Activated CD4-positive, alpha-beta T cell treated with anti-CD3 and anti-CD28 coated beads, Interleukin-2, amount 10 ng/mL, durations not matched to agents 7 days and 5 days (primary cell): ENCODE measurements at places on chromosomes 3 and 15.

GRCh38 chr15:62454567-62455172 is 289.6 kb upstream of the C2CD4B start:
- DNase-seq: no peak

GRCh38 chr3:171939578-171939977 is 96.4 kb downstream of the TMEM212 start:
- DNase-seq: no peak

GRCh38 chr3:50660386-50660785 is 14.3 kb upstream of the DOCK3 start:
- no peak for DNase-seq

DNA sequence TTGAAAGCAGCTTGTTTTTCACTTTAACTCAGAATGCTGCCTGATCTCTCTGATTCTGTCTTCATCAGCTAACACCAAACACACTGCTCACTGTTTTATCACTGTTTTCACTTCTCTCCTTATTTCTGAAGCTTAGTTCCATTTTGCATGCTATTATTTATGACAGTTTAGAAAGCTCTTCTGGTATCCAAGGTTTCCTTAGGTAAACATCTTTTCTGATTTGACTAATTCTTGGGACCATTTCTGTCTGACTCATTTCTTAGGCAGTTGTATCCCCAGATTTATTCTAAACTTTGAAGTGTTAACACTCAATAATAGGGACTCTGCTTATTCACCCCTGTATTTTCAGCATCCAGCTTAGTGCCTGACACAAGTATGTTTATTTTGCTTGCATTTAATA is 167.7 kb downstream of the BCHE start:
- no peak for DNase-seq

DNA sequence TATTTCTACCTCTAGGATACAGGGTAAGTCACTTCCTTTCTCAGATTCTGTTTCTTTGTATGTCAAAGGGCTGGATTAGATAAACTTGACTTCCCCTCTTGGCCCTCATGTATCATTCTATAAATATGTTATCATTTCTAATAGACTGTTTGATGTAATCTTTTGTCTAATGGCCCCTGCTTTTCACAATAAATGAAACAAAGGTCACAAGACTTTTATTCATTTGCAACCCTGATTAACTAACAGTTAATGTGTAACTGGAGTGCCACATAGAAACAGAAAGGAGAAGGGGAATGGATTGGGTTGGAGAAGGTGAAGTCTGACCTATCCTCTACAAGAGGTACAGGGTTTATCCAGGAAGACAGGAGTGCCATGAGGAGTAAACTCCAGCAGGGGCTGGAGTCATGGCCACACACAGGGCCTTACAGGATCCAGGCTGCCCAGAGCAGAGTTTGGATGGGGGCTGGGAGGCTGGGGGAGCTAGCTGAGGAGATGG is 8.0 kb upstream of the B3GNT5 start:
- DNase-seq: no peak

GRCh38 chr3:104873331-104873730 is 493.4 kb upstream of the ALCAM start:
- DNase-seq: no peak

- no peak for DNase-seq
Measured at GRCh38 chr3:5321666-5322340, 134.3 kb downstream of the EDEM1 start.

DNA sequence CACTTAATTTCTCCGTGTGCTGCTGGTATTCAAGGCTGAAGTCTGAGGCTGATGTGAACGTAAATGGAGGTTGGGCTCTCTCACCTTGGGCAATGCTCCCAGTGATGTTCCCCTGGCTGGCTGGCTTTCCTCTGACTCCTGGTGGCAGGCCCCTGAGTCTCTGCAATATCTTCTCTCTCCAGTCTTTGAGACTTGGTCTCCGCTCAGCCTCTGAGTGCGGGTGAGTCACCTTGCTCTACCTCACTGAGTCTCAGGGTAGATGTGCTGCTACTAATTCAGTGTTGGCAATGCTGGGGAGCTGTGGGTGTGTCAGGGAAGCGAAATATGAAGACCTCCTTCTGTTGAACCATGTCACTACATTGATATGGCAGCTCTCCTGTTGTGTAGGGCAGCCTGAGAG is 31.3 kb upstream of the TRIM59 start:
- DNase-seq: no peak

DNA sequence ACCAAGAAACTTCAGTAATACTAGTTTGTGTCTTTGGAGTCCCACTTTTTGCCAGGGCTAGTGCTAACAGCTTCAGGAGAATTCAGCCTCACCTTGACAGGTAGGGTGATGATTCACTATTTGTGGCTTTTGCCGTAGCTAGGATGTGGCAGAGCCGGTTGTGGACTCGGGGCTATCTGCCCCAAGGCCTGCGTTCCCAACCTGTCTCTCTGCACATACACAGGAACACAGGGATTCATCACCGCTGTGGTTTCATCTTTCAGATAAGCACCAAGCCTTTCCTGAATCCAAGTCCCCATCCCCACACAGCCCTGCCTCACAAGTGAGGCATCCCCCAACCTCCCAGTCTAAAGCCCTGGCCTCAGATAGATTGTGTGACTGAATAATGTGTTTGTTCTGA is 45.2 kb upstream of the POLG start:
- no peak for DNase-seq

- no peak for DNase-seq
Measured at GRCh38 chr15:69074843-69075224, 60.3 kb downstream of the NOX5 start.
